ENCODE measurements at places on chromosomes 16 and 17.

GRCh38 chr17:72578817-72579470, 458.1 kb downstream of the SOX9 start:
- DNase-seq: no peak

DNA sequence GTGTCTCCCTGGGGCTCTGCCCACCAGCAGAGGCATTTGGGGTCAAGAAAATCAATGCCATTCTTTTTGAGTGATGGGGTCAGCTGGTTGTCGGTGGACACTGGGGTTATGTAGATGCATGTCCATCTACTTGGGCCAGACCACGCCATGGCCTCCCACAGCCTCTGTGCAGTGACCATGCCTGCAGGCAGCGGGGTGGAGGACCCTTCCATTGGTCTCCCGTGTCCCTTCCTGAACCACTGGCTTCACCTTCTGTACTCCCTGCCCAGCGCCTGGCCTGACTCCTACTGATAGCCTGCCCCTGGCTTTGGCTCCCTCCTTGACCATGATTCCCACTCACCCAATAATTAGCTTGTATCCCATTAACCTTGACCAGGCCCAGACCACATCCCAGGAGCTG, 28.0 kb upstream of the SPNS3 start:
- DNase-seq: no peak

DNA sequence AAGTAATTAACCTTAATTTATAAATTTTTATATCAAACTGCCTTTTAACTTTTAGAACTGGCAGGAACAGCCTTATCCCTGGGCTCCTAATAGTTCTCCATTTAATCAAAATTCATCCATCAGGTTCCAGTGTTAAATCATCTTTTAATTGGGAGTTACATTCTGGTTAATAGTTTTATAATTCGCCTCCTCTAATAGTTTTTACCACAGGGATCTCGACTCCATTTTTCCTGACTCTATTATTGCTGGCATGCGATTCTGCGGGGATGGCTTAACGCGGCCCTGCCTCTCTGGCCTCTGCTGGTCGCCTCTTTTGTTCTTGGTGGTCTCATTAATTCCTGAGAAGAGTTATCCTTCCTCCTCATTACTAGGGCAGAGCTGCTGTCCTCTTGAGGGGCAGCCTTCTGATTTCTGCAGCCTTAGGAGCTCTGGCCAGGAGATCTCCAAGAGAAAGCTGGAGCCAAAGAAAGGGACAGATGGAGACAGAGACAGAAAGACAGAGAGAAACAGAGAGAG, 71.1 kb downstream of the MRM1 start:
- DNase-seq: no peak

- no peak for DNase-seq
These were observed 153.9 kb upstream of the ZKSCAN2 start for GRCh38 chr16:25411396-25412081.

DNA sequence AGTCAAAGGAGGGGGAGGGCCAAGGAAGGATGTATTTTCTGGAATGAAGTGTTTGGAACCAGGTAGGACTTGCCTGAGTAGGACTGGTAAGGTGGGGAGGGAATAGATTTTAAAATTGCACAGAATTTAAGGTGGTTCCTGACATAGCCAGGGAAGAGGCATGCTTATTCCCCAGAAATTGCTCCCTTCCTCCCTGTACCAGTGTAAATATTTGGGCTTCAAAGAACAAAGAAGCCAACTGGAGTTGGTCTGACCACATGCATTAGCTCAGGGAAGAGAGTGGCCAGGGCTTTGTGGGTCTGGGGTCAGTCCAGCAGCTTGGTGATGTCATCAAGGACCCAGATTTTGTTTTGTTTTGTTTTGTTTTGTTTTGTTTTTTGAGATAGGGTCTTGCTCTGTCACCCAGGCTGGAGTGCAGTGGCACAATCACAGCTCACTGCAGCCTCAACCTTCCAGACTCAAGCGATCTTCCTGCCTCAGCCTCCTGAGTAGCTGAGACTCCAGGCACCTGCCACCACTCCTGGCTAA, 9.3 kb upstream of the MRTFB start:
- no peak for DNase-seq

GRCh38 chr16:2236337-2237101, at the start of gene DNASE1L2:
DNASE1L2 (plus strand) TSS chr16:2236444; CDS start chr16:2236817, 373 bp downstream.
- DNase-seq: no peak

DNA sequence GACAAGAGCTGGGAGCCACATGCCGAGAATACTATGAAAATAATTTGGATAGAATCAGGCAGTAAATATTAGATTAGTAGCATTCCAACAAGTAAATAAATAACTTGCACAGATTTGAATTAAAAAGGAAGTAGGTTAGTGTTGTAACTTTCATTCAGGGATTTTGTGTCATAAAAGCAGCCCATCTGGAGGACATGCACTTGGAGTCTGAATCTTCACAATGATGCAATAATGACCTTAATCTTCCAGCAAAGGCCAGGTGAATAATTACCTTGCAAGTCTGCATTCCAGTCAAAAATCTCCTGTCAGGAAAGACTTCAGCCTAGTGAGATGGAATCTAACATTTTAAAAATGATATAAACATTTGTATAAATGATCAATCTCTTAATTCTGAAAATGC, 518.1 kb downstream of the KCNJ2 start:
- no peak for DNase-seq
